ENCODE measurements at places on chromosomes 11 and 22.
A peak's percentile ranks its signal among the peaks of the same experiment; 100 is the strongest.

DNA sequence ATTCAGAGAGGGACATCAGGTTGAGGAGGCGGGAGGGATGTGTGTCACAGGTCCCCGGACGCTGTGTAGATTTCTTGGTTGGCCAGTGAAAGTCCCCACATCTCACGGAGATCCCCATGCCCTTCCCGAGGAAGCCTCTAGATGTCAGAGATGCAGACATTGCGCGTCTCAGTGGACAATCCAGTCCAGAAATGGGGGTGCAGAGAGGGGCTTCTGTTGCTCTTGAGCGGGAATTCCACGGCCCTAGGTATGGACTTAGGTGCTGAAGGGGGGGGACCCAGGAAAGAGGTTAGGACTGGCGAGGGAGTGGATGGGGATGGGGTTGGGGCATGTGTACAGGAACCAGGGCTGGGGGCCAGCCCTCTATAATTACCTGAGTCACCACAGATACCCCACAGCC is 7.0 kb downstream of the THY1 start:
- DNase-seq = no peak

DNA sequence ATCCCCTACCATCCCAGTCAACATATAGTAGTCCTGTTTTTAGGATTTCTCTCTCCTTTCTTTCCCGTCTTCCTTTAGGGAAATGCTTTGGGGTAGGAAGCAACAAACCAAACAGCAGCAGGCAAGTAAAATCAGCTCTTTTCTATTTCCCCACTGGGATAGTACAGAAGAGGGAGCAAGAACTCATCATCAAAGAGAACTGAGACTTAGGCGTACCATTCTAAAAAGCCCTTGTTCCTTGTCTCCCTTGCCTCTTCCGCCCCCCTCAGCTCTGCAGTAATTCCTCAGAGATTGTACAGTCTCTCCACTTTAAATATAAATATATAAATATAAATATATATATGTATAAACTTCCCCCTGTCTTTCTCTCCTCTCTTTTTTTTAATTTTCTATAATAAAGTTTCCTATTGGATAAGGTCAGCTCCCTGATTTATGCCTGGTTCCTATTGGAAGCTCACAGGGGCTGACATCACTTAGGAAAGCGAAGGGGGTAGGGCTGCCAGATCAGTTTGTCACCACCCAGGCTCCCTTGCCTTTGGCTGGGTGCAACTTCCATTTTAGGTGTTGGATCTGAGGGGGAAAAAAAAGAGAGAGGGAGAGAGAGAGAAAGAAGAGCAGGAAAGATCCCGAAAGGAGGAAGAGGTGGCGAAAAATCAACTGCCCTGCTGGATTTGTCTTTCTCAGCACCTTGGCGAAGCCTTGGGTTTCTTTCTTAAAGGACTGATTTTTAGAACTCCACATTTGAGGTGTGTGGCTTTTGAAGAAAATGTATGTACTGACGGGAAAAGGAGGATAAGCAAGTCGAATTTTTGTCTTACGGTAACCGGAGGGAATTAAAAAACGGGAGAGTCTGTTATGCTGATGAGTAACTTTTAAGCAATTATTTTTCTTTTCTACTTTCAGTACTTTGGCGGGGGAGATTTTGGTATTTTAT is at the start of gene CTNND1:
Gene CTNND1, plus strand, starts transcription at position 502 of the 934 bp plus-strand sequence. CDS start 29,677 bp downstream, outside the sequence.
- DNase-seq = no peak

GRCh38 chr11:35485656-35486322 is 39.6 kb downstream of the PAMR1 start:
- DNase-seq = peak; percentile 30

DNA sequence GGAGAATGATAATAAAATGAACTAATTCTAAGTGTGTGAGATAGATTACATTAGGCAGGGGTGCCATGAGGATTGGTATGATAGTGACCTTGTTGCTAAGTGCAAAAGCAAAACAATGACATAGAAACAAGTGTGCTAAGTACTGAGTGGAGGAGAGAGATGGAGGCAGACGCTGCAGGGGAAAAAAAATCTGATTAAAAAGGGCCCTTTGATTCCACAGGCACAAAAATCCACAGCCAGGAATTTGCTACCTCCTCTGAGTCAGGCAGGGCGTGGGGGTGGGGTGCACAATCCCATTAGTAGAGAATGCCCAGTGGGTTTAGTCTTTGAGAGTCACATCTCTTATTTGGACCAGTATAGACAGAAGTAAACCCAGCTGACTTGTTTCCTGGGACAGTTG is at the start of gene CNTF:
Gene CNTF, plus strand, starts transcription at position 322 of the 400 bp plus-strand sequence. CDS start 88 bp downstream, outside the sequence.
- DNase-seq = no peak

DNA sequence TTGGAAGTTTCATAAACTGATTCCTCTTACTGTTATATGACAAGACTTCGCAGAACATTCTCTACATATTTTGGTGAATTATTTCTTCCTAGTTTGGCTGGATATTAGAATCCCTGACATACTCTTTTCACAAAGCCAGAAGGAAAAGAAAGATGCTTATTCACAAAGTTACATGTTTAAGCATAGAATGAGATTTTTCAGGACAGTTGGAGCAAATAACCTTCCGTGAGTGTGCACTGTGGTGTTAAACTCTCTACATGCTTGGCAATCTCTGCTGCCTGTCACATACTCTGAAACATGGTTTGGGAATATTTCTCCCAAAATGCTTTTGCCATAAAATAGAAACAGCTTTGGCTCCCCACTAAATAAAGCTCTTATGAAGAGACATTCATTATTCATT is 230.0 kb upstream of the MTNR1B start:
- DNase-seq = no peak

DNA sequence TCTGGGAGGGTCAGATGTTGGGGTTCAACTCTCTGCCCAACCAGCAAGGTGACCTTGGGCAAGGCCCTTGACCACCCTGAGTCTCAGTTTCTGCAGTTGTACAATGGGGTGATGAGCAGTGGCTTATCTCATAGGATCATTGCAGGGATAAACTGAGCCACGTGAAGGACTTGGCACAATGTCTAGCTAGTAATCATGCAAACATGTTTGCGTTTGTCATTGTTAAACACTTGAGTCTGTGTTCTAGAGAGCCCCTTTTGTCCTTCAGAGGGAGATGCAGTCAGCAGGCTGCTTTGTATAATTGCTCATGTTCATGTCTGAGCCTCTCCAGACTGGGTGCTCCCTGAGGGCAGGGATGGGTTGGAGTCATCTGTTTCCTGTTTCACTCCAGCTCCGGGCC is 15.8 kb downstream of the CD82 start:
- DNase-seq = no peak

- no peak for DNase-seq
Measured at GRCh38 chr11:7936615-7937014, 4.9 kb downstream of the OR10A3 start.

- no peak for DNase-seq
Measured at GRCh38 chr11:58503361-58503856, 4.5 kb downstream of the OR5B21 start.

GRCh38 chr11:22627421-22627820 is 1.8 kb upstream of the FANCF start:
- no peak for DNase-seq

GRCh38 chr11:126718276-126718675 is 282.3 kb downstream of the KIRREL3 start:
- DNase-seq = no peak

- no peak for DNase-seq
Measured at GRCh38 chr11:69986440-69986787, 91.7 kb upstream of the ANO1 start.

- no peak for DNase-seq
Measured at GRCh38 chr11:20031155-20032001, 128.9 kb downstream of the DBX1 start.

- no peak for DNase-seq
Measured at GRCh38 chr11:33819278-33820035, 45.1 kb upstream of the FBXO3 start.

DNA sequence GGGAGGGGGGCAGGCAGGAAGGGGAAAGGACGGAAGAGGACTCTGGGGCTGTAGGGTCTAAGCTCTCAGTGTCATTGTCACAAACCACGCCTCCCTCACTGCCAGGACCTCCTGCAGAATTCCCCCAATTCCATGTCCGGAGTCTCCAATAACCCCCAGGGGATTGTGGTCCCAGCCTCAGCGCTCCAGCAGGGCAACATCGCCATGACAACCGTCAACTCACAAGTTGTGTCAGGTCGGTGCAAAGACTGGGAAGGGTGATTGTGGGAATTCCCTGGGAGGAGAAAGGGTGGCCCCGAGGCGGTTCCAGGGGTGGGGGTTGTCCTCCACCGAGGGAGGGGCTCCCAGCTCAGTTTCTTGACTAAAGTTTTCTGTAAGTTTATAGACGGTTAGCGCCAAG is 86.0 kb downstream of the FEZ1 start:
- DNase-seq = no peak

DNA sequence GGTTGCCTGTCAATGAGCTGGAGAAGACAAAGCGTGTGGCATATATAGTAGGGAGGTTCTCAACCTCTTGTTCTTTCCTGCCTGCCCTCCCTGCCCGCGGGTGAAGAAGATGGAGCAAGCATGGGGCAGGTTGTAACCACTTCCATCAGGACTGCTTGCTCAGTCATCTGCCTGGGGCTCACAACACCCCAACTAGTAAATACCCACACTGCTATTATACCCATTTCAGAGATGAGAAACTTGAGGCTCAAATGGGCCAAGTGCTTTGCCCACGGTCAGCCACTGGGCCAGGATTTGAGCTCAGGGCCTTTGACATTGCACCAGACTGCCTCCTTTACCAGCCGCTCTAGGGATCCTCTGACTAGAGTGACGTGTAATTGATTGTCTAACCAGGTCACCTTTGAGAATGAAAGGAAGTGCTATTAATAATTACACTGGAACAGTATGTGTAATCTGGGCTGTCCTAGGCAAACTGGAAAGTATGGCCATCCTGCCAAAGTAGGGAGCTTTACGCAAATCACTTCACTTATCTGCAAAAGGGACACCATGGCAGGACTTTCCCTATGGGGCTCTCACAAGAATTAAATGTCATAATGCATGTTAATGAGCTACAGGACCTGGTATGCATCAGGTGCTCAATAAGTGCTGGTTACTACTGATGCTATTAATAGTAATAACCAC is 2.8 kb upstream of the CDC42EP1 start:
- DNase-seq = no peak

GRCh38 chr11:78060533-78060932 is 3.1 kb upstream of the THRSP start:
- DNase-seq = no peak

- DNase-seq = no peak
Measured at GRCh38 chr11:15941206-15941770, 415.1 kb downstream of the SOX6 start.

GRCh38 chr22:39142088-39142680 is 10.3 kb downstream of the CBX7 start:
- no peak for DNase-seq

GRCh38 chr22:43476751-43477725 is 65.2 kb downstream of the MPPED1 start:
- DNase-seq = no peak

DNA sequence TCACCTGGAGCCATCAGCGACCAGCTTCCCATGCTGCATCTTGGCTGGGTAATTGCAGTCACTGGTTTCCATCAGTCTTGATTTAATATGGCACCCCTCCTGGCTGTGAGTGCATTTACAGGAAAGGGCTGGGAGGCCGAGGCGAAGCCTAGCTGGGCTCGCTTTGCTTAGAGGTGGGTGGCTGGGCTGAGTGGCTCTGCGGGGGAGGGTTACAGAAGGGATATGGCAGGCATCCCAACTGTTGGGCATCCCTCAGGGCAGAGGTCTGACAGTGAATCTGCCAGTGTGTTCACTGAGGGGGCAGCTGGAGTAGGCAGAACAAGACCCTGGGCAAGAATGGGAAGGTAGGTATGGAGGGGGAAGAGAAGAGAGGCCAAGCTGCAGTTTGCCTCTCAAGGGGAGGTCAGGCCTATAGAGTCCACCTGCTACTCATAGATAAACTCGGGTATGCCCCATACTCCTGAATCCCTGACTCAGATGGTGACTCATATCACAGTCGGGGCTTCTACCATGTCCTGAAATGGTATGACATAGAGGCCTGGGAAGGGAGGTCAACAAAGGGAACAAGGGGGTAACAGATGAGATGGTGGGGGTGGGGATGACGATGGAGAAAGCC is 77.5 kb upstream of the PHOX2A start:
- DNase-seq = no peak

DNA sequence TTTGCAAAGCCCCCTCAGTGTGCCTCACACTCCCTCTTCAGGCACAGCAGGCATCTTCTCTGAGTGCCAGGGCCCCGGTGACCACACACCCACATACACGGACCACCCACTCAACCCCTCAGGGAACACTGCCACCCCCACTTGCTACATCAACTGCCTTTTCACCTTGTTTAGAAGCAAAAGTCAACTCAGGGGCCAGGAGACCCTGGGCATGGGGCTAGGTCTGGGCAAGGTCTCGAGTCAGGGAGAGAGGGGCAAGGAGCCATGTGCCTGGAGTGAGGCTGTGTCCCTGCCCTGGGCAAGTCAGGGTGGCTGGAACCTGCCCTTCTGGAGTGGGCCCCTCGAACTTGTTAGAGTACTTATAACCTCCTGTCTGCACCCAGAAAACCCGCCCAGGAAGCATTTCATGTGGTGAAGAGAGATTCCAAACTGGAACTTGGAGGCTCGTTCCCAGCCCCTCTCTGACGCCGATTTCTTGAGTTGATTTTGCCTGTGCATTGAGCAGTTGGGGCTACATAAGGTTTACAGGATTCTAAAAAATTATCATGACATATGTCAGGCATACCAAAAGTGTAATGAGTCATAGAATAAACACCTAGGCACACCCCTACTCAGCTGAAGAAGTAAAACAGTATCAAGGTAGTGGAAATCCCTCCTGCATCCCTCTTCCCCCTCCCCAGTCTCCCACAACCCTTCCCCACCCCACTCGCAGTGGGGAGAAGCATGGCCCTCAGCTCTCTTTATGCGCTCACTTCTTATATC is 74.3 kb downstream of the MYEOV start:
- DNase-seq = no peak

Measured in stimulated activated CD8-positive, alpha-beta memory T cell treated with anti-CD3 and anti-CD28 coated beads, Interleukin-4, amount 100 ng/mL, for 4 hours (primary cell).